GOT3 (cell line): ENCODE measurements at places on chromosomes 1 and 21.

GRCh38 chr1:51989582-51990477 is 670 bp downstream of the RAB3B start:
- no peak for DNase-seq

DNA sequence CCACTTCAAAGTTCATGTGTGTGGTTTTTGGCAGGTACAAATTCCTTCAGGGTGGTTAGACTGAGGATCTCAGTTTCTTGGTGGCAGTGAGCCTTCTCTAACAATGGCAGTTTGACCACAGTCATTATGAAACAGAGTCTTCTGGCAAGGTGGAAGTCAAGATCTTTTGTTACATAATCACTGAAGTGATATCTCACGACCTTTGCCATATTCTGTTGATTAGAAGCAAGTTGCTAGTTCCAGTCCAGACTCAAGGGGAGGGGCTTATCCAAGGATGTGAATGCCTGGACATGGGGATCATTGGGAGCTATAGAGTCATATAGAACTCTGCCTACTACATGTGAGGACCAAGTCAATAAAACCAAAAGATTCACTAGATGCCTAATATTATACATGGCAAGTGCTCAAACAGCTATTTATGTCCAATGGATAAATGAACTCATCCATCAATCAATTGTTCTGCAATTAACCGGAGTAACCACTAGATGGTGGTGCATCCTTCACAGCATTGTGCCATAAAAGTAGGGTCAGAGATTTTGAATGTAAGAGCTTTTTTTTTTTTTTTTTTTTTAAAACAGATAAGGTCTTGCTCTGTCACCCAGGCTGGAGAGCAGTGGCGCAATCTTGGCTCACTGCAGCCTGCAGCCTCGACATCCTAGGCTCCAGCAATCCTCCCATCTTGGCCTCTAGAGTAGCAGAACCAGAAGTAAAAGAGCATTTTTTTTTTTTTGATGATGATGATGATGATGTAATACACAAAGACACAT is 131.9 kb downstream of the CRB1 start:
- DNase-seq: no peak

- no peak for DNase-seq
These were observed 12.8 kb downstream of the MED18 start for GRCh38 chr1:28341591-28341990.

- no peak for DNase-seq
These were observed 40.3 kb downstream of the RGS5 start for GRCh38 chr1:163162381-163162914.

- DNase-seq: no peak
These were observed 36.6 kb downstream of the UBASH3A start for GRCh38 chr21:42440187-42440792.

GRCh38 chr1:10507111-10507879 is 32.5 kb downstream of the PEX14 start:
- DNase-seq: no peak

DNA sequence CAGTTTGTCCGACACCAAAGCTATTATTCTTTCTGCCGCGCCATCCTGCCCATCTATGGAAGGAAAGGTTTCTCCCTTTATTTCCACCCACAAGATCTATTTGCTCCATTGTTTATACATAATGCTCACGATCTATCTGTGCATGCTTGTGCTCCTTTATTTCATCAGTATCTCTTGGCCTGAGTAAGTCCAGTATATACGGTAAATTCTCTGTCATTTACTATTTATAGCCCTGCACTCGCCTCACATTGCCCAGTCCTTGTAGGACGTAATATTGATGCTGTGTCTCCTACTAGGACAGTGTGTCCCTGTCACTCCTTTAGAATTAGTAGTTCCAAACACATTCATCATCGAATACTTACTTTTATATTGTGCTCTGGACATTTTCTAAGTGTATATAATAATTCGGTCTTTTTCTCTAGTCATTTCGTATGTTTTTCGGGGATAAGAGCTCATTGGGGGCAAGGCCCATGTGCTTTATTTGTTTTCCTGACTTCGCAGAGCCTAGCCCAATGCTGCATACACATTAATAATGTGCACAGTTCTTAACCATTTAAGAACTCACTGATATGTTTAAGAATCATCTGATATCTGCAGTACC is 3.1 kb upstream of the NID1 start:
- DNase-seq: no peak

DNA sequence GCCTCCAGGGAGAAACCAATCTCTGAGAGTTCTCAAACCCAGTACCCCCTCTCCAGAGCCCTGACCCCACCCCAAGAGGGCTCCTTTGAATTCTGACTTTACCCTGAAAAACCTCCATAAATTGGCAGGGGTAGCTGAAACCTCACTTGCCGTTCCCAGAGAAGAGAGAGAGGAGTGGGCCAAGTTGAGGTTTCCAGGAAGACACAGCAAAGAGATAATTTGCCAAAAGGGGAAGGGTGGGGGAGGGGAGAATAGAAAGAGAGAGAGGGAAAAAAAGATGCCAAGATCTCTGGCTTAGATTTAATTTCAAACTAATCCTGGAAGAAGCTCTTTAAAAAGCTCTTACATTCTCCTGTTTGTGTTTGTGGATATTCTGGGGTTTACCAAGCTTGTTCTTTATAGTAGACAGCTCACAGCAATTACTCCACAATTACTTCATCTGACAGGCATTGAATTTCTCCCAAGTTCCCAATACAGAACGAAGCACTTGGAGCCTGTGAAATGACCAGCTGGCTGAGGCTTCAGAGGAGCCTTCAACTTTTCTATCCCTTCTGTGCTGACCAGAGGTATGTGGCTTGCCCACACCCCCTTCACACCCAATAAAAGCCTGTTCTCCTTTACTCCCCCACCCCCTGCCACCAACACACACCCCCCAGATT is 1.1 kb upstream of the GRHL3 start:
- no peak for DNase-seq

DNA sequence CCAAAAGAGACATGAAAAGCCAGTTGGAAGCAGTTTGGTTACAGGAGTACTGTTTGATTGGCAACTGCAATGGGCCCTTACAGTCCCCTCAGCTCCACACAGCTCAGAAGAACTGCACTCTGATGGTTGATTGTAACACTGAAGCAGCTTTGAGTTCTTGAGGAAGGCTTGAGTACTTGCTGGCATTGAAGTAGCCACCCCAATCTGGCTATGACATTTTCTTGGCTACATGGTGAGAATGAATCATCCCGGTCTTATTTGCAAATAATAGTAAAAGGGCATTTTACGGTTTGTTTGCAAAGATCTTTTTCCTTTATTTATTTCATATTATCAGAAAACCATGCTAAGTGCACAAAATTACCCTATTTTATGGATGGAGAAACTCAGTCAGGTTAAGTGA is 159.7 kb upstream of the BEND5 start:
- no peak for DNase-seq

GRCh38 chr1:224563666-224564065 is 52.5 kb upstream of the CNIH3 start:
- no peak for DNase-seq

GRCh38 chr21:16454399-16454798 is 724.6 kb downstream of the USP25 start:
- DNase-seq: no peak
